AG09309 (cell line): ENCODE measurements at places on chromosomes 12 and 14.

GRCh38 chr12:31232361-31232965 lies 93.5 kb downstream of the SINHCAF start:
- DNase-seq: no peak

DNA sequence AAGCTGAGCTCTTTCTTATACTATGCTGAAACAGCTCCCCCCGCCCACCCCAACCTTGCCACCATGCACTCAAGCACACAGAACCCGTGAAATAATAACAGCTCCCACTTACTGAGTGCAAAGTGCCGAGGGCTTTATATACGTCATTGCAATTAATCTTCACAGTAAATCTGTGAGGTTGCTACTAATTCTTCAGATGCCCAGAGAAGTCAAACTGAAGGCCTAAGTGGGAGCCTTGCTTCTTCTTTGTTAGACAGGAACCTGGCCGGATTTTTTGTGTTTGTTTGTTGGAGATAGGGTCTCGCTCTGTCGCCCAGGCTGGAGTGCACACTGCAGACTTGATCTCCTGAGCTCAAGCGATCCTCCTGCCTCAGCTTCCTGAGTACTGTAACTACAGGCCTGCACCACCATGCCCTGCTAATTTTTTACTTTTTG lies 34.0 kb downstream of the VCPKMT start:
- DNase-seq: no peak

DNA sequence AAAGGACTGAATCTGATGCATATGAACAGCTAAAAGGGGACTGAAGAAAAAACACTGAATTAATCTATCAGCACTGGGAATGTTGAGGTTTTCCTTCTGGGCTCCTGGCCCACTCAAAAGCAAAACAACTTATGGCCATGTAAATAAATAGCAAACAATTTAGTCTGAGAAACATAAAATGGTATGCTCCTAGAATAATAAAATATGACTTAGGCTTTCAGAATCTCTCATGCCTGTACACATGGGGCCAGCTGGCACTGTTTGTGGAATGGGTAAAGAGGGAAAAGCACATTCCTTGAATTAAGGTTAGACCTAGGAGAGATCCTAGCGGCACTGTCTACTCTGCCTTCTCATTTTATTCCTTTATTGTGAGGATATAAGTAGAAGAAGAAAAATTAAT lies 6.2 kb downstream of the KLHDC2 start:
- DNase-seq: no peak

DNA sequence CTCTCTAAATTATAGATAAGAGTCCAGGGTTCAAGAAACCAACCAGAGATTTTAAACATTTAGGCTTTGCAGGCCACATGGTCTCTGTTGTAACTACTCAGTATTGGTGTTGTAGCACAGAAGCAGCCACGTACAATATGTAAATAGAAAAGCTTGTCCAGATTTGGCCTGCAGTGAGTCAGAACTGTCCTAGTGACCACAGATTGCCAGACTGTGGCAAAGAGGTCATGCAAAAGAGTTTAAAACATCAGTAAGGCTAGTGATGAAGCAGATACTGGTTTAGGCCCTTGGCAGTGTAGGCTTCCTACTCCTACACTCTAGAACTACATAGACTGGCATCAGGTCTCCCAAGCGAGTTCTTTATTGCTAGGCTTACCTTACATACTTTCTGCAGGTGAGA lies 117.6 kb upstream of the GARIN6 start:
- DNase-seq: peak; percentile 13

GRCh38 chr12:115918763-115919162 lies 358.7 kb downstream of the MED13L start:
- no peak for DNase-seq

GRCh38 chr12:120951-121350 lies 54.4 kb downstream of the IQSEC3 start:
- no peak for DNase-seq

GRCh38 chr12:46470975-46471374 lies 98.4 kb upstream of the SLC38A2 start:
- DNase-seq: no peak

DNA sequence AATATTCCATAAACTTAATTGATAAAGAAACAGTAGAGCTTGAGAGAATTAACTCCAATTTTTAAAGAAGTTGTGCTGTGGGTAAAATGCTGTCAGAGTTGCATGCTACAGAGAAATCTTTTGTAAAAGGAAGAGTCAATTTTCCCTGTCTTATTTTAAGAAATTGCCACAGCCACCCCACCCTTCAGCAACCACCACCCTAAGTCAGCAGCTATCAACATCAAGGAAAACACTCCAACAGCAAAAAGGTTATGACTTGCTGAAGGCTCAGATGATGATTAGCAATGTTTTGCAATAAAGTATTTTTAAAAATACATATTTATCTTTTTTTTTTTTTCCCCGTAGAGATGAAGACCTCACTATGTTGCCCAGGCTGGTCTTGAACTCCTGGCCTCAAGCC lies 6.5 kb upstream of the DRAM1 start:
- no peak for DNase-seq

GRCh38 chr12:88996200-88996788 lies 356.0 kb downstream of the DUSP6 start:
- no peak for DNase-seq

- no peak for DNase-seq
Measured at GRCh38 chr12:132467511-132467910, 22.4 kb upstream of the FBRSL1 start.
